Activated CD8-positive, alpha-beta T cell treated with anti-CD3 and anti-CD28 coated beads, Interleukin-2, amount 10 ng/mL, durations not matched to agents 7 days and 5 days (primary cell): ENCODE measurements at places on chromosomes 13 and 19. TPM values are rescaled to one million over a fixed set of nuclear protein-coding genes. Genes with fewer than 3 reads are reported as not detected.
A peak's percentile ranks its signal among the peaks of the same experiment; 100 is the strongest.

GRCh38 chr13:24032674-24033073, 127.8 kb upstream of the SPATA13 start:
- no peaks in the 10 kb centered on the region for H3K4me1 ChIP-seq
- no peak overlapping the region for H3K4me3 ChIP-seq

DNA sequence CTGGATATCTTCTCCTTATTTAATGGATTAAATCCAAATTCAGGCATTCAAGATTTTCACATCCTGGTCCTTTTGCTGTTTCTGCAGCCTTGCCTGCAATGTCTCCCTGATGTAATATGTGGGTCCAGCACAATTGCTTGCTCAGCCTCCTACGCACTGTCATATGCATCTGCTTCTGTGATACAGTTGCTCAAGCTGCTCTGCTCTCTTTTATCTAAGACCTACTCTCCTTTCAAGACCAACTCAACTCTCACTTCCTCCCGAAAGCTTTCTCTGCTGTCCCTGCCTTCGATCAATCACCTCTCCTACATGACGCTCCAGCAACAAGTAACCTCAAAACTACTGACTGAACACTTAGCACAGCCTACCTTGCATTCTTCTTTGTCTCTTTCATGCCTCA, 138.2 kb downstream of the DCLK1 start:
- H3K36me3 ChIP-seq: no peaks in the 10 kb centered on the region
- DNase-seq: no peak
- H3K27me3 ChIP-seq: no peaks in the 10 kb centered on the region
- H3K27ac ChIP-seq: no peak overlapping the region
- no peaks in the 10 kb centered on the region for H3K4me1 ChIP-seq
- H3K4me3 ChIP-seq: no peak overlapping the region

DNA sequence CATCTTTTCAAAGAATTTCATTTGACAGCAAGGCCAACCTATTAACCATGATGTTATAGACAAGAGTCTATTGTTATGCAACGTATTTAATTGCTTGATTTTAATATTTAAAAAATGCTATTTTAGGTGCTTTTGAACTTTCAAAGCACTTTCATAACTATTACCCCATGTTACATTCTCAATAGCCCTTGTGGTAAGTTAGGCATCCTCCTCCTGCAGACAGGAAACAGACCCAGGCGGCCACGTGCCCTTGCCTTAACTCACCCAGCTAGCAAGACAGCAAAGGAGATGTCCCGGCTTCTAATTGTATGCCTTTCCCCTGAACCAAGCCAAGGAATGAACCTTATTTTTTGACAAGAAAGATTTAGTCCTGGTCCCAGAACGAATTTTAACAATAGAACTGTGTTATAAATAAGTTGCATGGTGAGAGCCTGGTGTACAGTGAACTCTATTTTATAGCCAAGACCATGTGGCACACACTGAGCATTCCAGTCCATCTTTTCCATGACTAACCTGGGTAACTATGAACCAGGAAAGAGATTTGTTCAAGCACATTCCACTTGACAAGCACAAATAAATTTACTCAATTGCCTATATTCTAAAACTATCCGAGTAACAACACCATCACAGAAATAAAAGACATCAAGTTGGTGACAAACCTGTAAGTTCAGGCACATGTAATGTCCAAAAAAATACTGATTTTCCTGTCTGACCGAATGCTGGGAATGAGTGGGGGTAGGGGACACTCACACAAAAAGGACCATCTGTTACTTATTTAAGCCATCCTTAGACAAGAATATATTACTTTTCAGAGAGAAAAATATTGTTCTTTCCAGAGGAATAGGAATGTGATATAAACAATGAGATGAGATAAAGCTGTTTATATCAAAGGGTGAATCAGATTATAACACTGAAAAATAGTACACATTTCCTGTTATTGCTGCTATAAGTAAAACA, 163.0 kb downstream of the EFNB2 start:
- no peaks in the 10 kb centered on the region for H3K27me3 ChIP-seq
- no peaks in the 10 kb centered on the region for H3K36me3 ChIP-seq
- no peaks in the 10 kb centered on the region for H3K4me1 ChIP-seq
- no peak overlapping the region for H3K27ac ChIP-seq
- no peak for DNase-seq
- H3K4me3 ChIP-seq: no peak overlapping the region

- peak overlapping the region; percentile 31 for H3K27ac ChIP-seq
- no peak overlapping the region for H3K4me3 ChIP-seq
- H3K27me3 ChIP-seq: no peaks in the 10 kb centered on the region
- H3K36me3 ChIP-seq: peaks cover 62% of the 10 kb centered on the region
Observed at GRCh38 chr19:16134510-16134909, 9.0 kb upstream of the HSH2D start.

DNA sequence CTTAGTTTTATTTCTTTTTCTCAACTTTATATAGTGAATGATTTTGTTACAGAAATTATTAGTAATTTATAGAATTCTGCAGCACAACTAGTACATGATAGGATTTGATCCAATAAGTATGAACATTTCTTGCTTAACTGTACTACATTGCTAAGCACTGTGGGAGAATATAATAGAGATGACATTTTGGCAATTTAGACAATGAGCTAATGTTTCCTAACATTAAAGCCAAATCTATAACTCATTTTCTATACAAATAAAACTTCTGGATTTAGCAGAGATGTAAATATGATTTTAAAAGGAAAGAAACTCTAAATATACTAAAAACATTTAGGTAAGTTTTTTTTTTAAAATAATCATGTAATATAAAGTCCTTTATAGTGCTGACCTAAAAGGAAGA, 87.3 kb downstream of the FNDC3A start:
- no peak overlapping the region for H3K27ac ChIP-seq
- no peak for DNase-seq
- H3K4me3 ChIP-seq: no peak overlapping the region
- H3K36me3 ChIP-seq: peaks cover 13% of the 10 kb centered on the region
- H3K4me1 ChIP-seq: peaks cover 3% of the 10 kb centered on the region

GRCh38 chr13:94859278-94859691, 146.9 kb upstream of the SOX21 start:
- DNase-seq: no peak
- peaks cover 14% of the 10 kb centered on the region for H3K4me1 ChIP-seq
- H3K36me3 ChIP-seq: no peaks in the 10 kb centered on the region
- no peak overlapping the region for H3K27ac ChIP-seq
- no peak overlapping the region for H3K4me3 ChIP-seq
- peaks cover 14% of the 10 kb centered on the region for H3K27me3 ChIP-seq

GRCh38 chr19:18049385-18049784, 37.3 kb downstream of the IL12RB1 start:
- H3K36me3 ChIP-seq: no peaks in the 10 kb centered on the region
- H3K4me3 ChIP-seq: no peak overlapping the region
- H3K27me3 ChIP-seq: peaks cover 2% of the 10 kb centered on the region

- no peaks in the 10 kb centered on the region for H3K27me3 ChIP-seq
- H3K36me3 ChIP-seq: no peaks in the 10 kb centered on the region
Observed at GRCh38 chr13:34019870-34020269, 201.9 kb downstream of the RFC3 start.

DNA sequence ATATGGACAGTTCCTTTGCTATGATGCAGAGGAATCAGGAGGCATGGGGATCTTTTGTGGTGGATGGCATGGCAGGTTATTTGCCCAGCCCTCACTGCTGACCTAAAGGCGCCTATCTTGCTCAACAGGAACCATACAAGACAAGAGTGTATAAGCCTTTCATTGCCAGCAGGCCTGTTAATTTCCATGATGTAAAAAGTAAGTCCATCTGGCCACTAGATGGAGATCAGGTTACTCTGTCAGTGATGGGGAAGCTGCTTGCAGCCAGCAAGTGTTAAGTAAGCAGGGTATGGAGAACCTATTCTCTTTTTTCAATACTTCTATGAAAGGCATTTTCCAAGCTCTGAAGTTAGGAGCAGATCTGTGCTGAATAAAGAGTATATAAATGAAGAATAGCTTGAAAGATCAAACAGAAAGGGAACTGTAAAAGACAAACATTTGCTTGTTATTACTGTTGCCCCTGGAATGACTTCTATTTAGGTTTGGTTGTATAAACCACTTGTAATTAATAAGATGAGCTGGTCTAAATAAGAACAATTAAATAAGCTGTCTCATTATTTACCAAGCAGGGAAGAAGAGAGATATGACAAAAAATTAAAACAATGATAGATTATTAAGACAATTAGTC, 210.9 kb downstream of the RGCC start:
- H3K36me3 ChIP-seq: no peaks in the 10 kb centered on the region
- H3K27me3 ChIP-seq: no peaks in the 10 kb centered on the region
- no peak overlapping the region for H3K27ac ChIP-seq
- peak; percentile 62 for DNase-seq
- no peaks in the 10 kb centered on the region for H3K4me1 ChIP-seq

DNA sequence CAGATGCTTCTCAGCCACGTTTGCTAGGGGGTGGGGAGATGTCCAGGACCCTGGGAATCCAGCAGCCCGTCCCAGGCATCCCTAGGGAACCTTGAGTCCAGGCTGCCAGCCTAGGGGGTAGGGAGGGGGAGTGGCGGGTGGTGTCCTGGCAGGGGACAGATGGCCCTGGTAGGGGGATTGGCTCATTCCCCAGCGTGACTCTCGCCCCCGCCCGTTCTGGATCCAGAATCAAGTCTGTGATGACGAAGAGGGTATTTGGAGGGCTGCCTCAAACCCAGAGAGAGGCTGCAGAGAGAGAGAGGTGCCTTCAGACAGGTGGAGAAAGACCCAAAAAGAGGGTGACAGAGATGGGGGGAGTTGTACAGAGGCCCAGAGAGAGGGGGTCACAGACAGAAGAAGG, 4.1 kb downstream of the SLC17A7 start:
- peaks cover 82% of the 10 kb centered on the region for H3K27me3 ChIP-seq
- no peak for DNase-seq
- no peaks in the 10 kb centered on the region for H3K36me3 ChIP-seq

GRCh38 chr19:51480590-51480989, 2.3 kb downstream of the CEACAM18 start:
- H3K4me1 ChIP-seq: no peaks in the 10 kb centered on the region
- H3K27ac ChIP-seq: no peak overlapping the region
- H3K36me3 ChIP-seq: no peaks in the 10 kb centered on the region
- no peak overlapping the region for H3K4me3 ChIP-seq

PPM1N gene
- 1.6 TPM for total RNA-seq

CAMSAP3 gene
- 0.42 TPM for total RNA-seq

TMEM255B gene
- total RNA-seq: 1.9 TPM

CCDC122 gene
- total RNA-seq: 0.68 TPM

ACER1 gene
- total RNA-seq: 0.26 TPM

PSG1 gene
- not detected for total RNA-seq

ZNF611 gene
- 38.9 TPM for total RNA-seq

SIGLEC12 gene
- 0.53 TPM for total RNA-seq
